ENCODE measurements at places on chromosomes 4 and X. TPM values are rescaled to one million over a fixed set of nuclear protein-coding genes. Genes with fewer than 3 reads are reported as not detected.

PFKFB1 gene
- 0.21 TPM for total RNA-seq

SLC25A43 gene
- 6.1 TPM for total RNA-seq

VAMP7 gene
- total RNA-seq = 31.3 TPM

DNA sequence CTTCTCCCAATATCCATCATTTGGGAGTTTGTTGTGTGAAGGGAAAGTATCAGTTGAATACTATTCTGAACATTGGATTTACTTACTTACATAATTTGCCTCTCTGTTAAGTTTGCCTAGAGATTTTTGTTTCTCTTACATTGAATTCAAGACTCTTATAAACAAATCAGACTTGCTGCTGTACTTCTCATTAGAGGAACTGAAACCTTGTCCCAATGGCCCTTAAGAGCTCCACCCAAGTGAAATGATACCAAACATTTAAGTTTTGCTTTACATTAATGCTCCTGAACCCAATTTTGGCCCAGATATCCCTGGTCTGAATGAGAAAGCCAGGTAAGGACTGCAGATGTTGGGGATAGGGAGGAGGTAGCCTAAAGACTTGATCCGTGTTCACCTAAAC is 32.0 kb downstream of the HAND2 start:
- DNase-seq = no peak

DNA sequence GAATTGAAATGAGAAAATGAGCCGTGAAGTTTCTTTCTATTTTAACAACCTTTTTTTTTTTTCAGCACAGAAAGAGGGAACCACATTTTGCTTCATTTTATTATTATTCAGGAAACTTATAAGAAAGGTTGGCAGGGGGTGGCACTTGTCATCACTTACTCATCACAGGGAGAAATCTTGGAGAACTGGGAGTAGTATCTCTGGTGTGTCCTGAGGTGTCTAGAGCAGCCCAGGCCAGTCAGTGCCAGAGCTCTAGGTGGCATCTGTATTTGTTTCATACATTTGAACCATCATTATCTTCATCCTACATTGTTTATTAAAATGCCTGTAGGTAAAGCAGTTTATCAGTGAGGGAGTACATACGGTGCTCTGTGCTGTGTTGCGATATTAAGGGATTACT is 43.8 kb upstream of the ARHGAP24 start:
- no peak for DNase-seq

DNA sequence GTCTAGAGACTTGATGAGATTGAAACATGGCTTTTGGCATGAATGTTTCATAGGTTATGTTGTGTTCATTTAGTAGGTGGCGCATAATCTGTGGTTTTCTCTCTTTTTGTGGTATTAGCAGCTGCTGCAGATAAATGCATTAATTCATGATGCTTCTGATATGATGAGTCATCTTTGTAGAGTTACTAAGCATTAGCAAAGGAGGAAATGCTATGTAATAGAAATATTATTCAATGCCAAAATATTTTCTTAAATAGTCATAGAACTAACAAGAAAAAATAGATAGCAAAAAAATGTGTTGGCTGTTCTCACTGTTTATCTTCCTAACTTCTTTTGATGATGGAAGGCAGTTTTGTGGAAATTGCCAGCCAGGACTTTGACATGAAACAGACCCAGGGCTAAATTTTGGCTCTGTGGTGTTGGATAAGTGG is 3.6 kb downstream of the ZXDB start:
- no peak for DNase-seq

GRCh38 chr4:163613383-163613782 is 118.9 kb downstream of the TMA16 start:
- DNase-seq = no peak

DNA sequence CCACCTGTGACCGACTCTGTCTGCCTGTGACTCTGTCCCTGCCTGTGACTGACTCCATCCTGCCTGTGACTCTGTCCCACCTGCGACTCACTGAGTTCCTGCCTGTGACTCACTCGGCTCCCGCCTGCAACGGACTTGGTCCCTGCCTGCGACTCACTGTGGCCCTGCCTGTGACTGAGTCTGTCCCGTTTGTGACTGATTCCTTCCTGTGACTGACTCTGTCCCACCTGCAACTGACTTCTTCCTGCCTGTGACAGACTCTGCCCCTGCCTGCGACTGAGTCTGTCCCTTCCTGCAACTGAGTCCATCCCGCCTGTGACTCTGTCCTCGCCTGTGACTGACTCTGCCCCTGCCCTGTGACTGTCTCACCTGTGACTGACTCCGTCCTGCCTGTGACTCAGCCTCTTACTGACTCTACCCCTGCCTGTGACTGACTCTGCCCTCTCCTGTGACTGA is 9.6 kb upstream of the UVSSA start:
- no peak for DNase-seq

All from tongue (tissue), 3 donors.